ENCODE measurements at places on chromosomes 1 and 21. TPM values are rescaled to one million over a fixed set of nuclear protein-coding genes. Genes with fewer than 3 reads are reported as not detected.

PDE4B gene
- 15.1 TPM for total RNA-seq

PRRC2C gene
- total RNA-seq: 45.4 TPM

LGR6 gene
- total RNA-seq: not detected

IGFN1 gene
- total RNA-seq: under 0.01 TPM

KCNK1 gene
- total RNA-seq: 10.8 TPM

CALML6 gene
- total RNA-seq: 0.59 TPM

IGSF3 gene
- 0.89 TPM for total RNA-seq

OLFM3 gene
- not detected for total RNA-seq

C1orf94 gene
- total RNA-seq: not detected

SLAMF9 gene
- 0.09 TPM for total RNA-seq

NBPF14 gene
- total RNA-seq: 42.2 TPM

KCND3 gene
- total RNA-seq: 0.14 TPM

GSTM1 gene
- 0.51 TPM for total RNA-seq

RXFP4 gene
- total RNA-seq: 0.30 TPM

NUP210L gene
- under 0.01 TPM for total RNA-seq
